ENCODE measurements at places on chromosomes 13 and 19. TPM values are rescaled to one million over a fixed set of nuclear protein-coding genes. Genes with fewer than 3 reads are reported as not detected.

DNA sequence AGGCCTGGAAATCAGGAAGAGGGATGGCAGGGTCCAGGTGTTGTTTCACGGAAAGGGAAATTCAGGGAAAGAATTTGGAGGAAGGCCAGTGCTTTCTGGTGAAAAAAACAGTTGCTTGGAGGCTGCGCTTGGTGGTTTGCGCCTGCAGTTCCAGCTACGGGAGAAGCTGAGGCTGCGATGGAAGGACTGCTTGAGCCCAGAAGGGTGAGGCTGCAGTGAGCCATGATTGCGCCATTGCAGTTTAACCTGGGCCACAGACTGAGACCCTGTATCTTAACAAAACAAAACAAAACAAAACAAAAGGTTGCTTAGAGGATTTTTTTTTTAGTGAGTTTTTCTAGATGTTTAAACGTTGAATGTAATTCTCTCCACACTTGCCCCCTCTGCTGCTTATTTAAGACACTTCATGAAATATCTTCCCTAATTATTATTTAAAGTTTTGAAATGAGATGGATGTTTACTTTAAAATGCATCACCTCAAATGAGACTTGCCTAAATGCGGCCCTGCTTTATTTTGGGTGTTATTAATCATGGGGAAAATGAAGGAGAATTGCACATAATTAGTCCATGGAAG, 75.4 kb upstream of the TRPC4 start:
- no peak for DNase-seq

DNA sequence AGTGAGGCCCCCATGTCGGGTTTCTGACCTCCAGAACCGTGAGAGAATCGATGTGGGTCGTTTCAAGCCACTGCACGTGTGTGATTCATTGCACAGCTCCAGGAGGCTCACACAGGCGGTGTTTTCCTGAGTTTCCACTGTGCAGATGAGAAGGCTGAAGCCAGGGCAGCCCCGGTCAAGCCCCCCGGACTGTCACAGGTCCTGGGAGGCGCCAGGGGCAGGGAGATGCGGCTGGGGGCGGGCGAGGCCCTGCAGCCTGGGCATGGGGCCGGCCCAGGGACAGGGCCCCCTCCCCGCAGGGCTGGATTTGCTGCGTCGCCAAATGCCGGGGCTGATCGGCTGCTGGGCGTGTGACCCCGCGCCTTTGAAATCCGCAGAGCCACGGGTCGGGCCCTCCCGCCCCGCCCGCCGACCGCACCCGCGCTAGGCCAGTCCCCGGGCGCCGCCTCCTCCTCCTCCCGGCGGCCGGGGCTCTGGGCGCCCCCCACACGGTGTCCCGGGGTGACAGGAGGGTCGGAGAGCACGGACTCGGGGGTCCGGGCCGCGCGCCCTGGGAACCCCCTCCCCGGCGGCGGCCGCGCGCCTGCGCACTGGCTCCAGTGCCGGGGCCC, 9.9 kb upstream of the MKNK2 start:
- peak; percentile 69 for DNase-seq

DNA sequence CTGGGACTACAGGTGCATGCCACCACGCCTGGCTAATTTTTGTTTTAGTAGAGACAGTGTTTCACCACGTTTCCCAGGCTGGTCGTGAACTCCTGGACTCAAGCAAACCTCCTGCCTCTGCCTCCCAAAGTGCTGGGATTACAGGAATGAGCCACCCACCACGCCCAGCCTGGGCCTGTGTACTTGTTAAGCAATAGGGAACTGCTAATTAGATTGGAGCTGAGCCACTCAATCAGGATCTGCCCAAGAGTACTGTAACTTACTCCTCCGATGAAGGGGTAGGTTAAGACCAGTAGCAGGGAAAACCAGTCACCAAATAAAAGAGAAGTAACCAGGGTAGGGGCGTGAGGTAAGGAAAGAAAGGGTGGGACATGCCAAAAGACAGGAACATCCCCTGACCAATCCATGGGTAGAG, 2.3 kb downstream of the DDX39A start:
- no peak for DNase-seq

DNA sequence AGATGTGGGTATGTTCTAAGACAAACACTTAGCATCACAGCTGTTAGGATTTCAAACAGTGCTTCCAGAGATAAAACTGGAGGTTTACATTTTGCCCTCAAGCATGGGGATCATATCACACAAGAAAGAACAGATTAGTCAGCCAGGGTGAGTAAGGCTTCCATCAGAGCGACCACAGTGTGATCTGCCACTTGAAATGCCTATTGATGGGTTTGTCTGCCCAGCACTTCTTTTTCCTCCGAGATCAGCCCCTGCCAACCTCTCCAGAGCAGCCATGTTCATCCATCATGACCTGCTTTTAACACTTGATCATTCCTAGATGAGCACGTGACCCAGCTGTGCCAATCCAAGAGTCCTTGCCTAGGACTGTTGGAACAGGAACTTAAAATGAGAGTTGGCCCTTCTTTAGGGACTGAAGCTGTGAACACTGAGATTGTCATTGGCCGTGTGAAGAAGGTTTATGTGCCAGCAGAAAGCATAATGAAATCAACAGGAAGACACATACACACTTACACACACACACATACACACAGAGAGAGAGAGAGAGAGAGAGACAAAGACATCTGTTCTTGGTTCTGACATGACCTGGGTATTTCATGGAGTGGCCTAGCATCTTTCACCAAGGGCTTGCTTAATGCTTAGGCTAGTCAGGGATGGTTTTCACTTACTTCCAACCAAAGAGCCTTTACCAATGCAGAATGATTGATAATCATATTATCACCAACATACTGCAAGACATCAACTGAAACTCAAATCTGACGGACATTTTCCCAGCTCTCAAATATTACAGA, 5.2 kb upstream of the CEBPG start:
- peak; percentile 73 for DNase-seq

LIM2 gene
- total RNA-seq, result not detected

SLC25A42 gene
- 5.0 TPM for total RNA-seq

DNA sequence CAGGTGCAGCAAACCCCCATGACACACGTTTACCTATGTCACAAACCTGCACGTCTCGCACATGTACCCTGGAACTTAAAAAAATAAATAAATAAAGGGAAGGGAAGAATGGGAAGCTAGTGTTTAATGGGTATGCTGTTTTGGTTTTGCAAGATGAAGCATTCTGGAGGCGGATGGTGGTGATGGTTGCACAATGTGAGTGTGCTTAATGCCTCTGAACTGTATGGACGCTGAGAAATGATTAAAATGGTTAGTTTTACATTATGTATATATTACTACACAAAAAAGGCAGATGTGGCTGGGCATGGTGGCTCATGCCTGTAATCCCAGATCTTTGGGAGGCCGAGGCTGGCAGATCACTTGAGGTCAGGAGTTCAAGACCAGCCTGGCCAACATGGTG, 17.8 kb downstream of the NFILZ start:
- no peak for DNase-seq

Data from A172 (cell line).